ENCODE measurements at places on chromosomes 7 and 10.

- DNase-seq = no peak
Measured at GRCh38 chr7:107818622-107819021, 15.6 kb upstream of the SLC26A3 start.

- DNase-seq = no peak
Measured at GRCh38 chr10:654647-654996, 34.8 kb downstream of the DIP2C start.

DNA sequence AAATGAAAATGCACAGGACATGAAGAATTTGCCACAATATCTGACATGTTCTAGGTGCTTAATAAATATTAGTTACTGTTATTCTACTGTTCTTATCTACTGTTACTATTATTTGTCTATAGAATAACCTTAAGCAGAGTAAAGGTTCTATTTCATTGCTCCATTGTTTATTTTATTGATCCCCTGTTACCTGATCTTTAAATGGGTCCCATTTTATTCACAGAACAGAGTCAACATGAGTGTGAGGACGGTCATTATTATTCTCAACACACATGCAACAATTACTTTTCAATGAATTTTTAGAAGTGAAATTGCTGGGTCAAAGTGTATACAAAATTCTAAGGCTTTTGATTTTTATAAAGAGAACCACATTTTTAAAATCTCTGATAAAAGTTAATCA lies 186.9 kb downstream of the AHR start:
- DNase-seq = no peak

DNA sequence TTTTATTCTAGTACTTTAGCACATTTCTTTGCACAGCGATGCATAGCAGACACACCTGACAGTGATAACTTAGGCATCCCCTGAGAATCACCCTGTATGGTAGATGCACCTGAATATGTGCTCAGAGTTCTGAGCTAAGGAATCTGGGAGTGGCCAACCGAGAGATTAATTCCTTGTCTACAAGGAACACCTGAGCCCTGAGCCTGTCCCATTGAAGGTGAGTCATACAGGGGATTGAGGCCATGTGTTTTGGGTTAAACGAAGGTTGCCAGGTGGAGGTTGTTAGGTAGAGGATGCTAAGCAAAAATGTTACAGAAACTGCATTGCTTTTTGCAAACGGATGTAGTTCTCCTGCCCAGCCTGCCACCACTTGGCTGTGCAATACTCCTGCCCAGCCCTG lies 128.9 kb downstream of the AMPH start:
- no peak for DNase-seq

DNA sequence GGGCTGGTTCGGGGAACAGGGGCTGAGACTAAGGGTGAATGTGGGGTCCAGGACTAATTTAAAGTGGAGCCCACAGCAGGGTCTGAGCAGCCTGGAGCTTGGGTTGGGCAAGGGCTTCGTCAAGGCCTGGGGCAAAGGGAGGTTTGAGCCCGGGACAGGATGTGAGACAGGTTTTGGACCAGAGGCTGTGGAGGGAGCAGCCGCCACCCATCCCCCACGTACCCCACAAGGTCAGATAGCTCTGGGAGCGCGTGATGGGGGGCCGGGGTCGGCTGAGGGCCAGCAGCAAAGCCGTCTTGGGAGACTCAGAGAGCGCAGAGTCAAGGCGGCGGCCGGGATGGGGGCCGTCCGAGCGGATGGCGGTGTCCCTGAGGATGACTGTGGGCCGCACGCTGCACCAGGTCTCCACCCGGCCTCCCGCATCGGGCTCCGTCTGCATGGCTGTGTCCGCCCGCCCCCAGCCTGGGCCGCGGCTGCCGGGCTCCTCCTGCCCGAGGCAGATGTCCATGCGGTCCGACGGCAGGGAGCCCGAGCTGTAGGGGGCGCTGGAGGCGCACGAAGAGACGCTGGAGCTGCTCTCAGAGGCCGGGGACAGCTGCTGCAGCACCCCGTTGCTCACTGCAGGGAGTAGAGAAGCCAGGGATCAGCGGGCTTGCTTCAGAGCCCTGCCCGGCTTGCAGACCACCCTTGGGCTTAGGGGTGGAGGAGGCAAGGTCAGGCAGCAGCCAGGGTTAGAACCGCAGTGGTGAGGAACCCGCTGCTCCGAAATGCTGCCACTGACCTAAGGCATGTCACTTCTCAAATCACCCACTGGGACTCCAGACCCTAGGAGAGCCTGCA lies 12.1 kb downstream of the PDZD7 start:
- DNase-seq = peak; percentile 41

GRCh38 chr10:133312769-133313145 lies 4.0 kb downstream of the ZNF511 start:
- DNase-seq = no peak

- no peak for DNase-seq
Measured at GRCh38 chr7:87206361-87206760, 13.2 kb downstream of the TMEM243 start.

DNA sequence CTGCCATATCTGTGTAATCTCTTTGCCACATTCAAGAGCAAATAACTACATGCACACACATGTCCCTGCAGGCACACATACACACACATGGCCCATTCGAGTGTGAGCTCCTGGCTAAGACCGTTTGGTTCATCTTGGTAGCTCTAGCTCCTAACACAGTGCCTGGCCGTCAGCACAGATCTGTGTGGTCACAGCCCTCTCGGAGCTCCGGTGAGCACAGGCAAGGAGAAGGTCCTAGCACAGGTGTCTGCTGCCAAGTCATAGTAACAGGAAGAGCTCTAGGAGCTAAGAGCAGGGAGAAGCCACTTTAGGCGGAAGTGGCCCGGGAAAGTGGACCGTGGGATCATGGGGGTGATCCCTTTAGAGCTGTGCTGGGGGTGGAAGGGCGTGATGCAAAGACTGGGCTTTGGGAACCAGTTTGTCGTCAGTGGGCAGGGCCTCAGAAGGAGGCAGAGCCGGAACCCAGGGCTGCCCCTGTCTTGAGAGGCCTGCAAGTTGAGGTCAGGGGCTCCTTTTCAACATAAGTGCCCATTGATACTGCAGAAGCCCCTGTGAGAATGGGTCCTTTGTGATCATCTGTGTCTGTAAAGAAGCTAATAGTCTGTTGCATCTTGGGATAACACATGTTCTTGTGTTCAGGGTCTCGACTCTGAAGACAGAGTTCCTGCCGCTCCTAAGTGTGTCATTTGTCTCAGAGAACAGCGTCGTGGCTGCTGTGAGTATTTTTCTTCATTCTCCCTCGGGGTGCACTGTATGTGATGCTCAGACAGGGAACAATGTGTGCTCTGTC lies 16.6 kb upstream of the ARPC1B start:
- no peak for DNase-seq

DNA sequence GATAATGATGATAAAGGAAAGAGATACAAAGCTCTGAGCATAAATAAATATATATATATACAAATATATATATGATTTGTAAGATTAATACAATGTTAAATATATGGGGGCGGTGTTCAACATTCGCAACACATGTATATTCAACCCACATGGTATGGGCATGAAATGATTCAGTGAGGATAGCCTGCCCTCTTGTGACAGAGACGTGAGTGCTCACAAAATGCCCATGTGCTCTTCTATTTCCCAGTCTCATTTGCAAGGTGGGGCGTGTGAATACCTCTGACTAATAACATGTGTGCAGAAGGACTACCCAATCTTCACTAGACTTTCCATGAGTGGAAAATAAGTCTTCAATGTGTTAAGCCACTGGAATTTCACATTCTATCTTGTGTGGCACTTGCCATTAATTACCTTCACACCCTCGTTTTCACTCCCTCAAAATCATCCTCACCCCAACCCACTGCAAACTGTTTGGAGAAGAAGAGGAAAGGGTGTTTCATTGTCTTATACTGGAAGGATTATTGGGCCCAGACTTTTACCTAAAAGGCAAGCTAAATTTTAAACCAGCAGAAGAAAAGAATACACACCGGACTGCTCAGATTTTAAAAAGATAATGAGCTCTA lies 26.9 kb downstream of the ASAH2 start:
- no peak for DNase-seq

DNA sequence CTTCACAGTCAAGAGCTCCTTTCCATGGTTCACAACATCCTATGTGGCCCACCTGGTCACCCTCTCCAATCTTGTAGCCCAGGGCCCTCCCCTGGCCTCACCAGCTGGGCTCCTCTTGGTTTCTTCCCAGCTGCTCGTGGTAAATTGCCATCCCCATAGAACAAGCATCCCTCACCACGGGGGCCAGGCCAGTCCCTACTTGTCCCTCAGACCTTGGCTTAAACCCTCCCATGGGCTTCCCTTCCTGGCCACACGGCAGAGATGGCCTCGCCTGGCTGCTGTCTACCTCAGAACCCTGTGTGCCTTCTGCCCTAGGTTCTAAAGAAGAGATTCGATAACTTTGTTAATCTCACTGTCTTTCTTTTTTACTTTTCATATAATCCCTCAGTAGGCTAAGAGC lies 153.3 kb upstream of the TCERG1L start:
- no peak for DNase-seq

DNA sequence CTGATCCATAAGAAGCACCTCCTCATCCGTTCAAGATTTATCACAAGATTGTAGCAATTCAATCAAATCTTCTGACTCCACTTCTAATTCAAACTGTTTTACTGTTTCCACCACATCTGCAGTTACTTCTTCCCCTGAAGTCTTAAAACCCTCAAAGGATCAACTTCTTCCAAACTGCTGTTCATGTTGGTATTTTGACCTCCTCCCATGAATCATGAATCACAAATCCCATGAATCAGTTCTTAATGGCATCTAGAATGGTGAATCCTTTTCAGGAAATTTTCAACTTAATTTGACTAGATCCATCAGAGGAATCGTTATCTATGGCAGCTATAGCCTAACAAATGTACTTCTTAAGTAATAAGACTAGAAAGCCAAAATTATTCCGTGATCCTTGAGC lies 122.3 kb downstream of the IMMP2L start:
- no peak for DNase-seq

- DNase-seq = no peak
Measured at GRCh38 chr7:41431671-41432070, 271.2 kb downstream of the INHBA start.

DNA sequence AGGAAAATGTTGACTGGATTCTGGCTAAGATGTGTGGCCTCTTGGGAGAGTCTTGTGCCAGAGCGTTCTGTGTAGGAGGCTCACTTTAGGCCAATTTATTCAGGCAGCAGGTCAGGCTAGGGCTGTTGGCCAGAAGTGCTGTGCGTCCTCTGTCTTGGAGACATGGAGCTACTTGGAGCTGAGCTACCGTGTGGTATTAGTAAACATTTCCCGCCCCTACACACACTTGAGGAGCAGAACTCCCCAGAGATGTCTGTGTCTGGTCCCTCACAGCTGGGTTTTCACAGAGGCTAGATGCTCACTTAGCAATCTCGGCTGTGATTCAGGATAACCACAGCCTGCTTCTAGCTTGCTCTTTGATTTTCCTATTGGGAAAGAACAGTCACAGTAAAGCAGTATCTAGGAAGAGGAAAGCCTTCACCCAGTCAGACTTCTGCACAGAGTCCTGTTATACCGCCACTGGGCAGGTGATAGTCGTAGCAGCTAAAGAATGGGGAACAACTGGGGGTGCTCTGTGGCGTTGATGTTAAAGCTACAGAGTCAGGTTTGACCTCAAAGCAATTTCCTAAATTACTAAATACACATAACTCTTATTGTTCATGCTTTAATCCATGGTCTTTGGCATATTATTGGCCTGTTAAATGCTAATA lies 86.7 kb downstream of the MDFIC start:
- no peak for DNase-seq

GRCh38 chr7:81869670-81870069 lies 99.8 kb upstream of the HGF start:
- no peak for DNase-seq

- no peak for DNase-seq
Measured at GRCh38 chr10:88565072-88565471, 18.0 kb downstream of the RNLS start.

DNA sequence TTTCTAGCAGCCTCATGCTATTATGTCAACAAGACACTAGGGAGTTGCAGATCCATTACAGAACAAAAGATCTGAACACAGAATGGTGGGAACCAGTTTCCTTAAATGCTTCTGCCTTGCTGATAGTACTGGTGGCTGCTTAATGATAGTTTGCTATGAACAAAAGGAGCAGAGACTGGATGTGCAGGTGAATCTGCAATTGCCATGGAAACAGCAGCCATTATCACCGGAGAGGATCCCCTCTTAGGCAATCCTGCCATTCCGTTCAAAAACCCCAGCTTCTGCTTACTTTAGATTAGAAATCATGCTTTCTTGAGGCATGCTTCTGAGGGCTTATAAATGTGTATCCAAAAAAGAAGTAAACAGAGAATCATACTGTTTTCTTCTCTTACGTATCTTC lies 80.0 kb upstream of the PRKAR2B start:
- no peak for DNase-seq

DNA sequence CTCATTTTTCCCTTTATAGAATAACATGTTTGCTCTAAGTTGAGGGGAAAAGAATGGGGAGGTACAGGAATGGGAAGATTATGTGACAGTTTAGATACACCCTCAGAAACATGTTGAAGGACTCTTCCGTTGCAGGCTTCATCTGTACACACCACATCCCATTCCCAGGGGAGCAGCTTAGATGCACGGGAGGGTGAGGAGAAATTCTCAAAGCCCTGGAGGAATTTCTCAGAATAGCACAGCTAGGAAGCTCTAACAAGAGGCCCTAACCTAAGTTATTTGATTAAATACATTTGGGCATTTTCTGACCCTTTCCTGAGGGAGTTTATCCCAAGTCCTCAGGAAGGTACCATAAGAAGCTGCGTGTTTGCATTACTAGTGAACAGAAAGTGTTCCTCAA lies 660.2 kb upstream of the IGFBP3 start:
- DNase-seq = no peak

- DNase-seq = no peak
Measured at GRCh38 chr7:38211486-38211885, 33.4 kb downstream of the STARD3NL start.

- DNase-seq = no peak
Measured at GRCh38 chr7:132548489-132549078, 27.7 kb downstream of the PLXNA4 start.

DNA sequence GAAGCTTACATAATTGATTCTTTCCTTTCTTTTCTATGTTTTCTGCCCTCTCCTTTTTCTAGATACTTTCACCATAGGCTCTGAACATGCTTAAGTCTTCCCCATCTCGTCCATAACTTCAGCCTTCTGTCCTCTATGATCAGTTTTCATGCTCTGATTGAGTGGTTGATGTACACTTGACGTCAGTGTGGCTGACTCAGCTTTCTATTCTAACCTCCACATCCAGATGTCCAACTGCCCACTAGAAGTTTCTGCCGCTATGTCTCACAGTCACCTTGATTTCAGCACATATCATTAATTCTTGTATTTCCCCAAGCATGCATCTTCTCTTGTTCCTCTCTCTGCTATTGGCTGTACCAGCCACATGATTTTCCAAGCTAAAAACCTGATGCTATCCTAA lies 15.0 kb downstream of the CDK14 start:
- no peak for DNase-seq

- no peak for DNase-seq
Measured at GRCh38 chr10:113488186-113488585, 64.7 kb upstream of the HABP2 start.

DNA sequence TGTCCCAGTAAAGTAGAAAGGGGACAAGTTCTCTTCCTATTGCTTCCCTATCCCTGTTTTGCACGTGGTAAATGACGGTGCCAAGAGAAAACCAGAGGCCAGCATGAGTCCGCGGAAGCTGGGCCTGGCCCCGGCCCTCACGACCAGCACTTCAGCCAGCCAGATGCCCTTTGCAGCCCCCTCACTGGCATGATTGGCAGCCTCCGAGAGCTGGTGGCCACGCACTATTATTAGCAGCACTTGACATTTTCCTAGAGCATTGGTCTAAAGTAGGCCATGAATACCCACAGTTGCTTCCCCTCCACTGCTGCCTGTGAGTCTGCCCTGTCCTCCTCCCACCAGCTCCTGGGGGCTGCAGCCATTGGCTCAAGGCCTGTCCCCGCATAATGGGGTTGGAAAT lies 369.1 kb downstream of the PLXNA4 start:
- no peak for DNase-seq

Data from NCI-H774 (cell line).